NCI-H748 treated with DMSO at 0.1 percent for 48 hours (cell line): ENCODE measurements at places on chromosomes 6 and 20.

DNA sequence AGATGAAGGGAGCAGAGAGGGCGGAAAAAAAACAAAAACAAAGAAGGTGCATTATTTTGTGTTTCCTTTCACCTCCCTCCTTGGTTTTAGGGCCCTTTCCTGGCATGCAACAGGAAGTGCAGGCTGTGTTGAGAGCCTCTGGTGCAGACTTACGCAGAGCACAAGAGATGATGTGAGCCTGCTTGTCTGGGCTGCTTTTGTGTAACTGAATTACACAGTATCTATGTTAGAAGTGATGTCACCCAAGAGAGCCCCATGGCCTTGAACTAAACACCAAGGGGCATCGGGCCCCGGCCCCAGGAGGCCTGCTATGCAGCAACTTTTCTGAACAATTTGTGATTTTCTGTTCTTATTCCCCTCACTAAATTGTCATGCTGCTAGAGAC lies 25.5 kb downstream of the GNAS start:
- no peak for DNase-seq

- DNase-seq: no peak
These were observed 118.1 kb upstream of the PRDM1 start for GRCh38 chr6:105967917-105968602.

DNA sequence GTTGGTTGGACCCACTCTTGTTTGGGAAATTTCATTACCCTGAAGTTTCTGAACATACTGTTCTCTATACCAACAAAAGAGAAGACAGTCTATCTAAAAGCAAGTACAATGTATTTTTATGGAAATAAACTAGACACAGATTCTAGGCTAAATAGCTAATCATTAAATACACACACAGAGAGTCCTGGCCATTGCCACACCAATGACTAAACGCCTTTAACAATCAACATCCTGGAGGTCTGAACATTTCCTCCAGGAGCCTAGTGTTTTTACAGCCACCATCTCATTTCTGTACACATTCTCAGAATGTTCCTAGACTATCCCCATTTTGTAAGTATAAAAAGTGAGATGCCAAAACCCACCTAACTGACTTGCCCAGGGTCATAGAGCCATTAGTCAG lies 141.6 kb upstream of the RREB1 start:
- DNase-seq: no peak

GRCh38 chr6:159169557-159170332 lies 545 bp downstream of the FNDC1 start:
- peak; percentile 4 for DNase-seq

GRCh38 chr6:35474131-35474941 lies 6.1 kb downstream of the RPL10A start:
- DNase-seq: no peak

DNA sequence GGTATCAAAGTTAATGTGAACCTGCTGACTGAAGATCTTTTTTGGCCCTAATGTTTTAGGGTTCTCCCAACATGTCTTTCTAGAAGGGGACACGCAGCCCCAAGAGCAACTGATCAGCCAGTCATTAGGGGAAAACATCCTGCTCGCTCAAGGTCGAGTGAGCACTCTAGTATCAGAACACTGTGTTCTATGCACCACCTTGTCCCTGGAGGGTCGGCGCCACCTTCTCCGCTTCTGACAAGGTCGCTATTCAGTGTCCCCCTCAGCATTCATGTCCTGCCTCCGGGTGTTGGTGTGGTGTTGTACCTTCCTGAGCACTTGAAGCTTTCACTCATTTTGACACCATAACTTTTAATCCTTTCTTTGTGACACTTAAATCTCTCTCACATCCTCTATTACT lies 331.2 kb upstream of the KCNQ5 start:
- no peak for DNase-seq

GRCh38 chr20:50320005-50320900 lies 129.6 kb downstream of the CEBPB start:
- no peak for DNase-seq

GRCh38 chr6:31792761-31793171 lies 2.8 kb downstream of the VARS1 start:
- DNase-seq: no peak

DNA sequence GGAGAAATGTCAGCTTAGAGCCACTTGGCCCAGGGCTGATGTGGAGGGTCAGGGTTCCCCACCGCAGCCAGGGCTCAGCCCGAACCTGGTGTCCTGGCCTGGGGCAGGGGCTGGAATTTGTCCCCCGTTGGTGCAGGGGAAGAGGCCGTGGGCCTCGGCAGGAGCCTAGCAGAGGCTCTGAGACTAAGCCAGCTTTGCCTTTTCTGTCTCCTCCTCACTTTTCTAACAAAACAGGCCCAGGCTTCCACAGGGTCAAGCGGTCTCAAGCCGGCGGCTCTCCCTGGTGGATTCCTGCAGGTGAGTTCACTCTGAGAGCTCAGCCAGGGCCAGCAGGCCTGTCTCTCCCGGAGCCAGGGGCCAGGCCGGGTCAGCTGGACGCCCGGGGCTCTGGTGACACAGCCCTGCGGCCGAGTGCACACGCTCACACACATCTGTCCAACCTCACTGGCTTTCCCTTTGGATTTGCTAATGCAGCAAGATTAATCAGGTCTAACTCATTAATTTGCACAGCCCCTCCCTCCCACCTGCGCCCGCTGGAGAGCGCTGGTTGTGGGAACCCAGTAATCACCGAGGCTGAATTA lies 2.9 kb upstream of the CHRNA4 start:
- no peak for DNase-seq

GRCh38 chr6:125952764-125953501 lies 3.6 kb upstream of the HINT3 start:
- no peak for DNase-seq

DNA sequence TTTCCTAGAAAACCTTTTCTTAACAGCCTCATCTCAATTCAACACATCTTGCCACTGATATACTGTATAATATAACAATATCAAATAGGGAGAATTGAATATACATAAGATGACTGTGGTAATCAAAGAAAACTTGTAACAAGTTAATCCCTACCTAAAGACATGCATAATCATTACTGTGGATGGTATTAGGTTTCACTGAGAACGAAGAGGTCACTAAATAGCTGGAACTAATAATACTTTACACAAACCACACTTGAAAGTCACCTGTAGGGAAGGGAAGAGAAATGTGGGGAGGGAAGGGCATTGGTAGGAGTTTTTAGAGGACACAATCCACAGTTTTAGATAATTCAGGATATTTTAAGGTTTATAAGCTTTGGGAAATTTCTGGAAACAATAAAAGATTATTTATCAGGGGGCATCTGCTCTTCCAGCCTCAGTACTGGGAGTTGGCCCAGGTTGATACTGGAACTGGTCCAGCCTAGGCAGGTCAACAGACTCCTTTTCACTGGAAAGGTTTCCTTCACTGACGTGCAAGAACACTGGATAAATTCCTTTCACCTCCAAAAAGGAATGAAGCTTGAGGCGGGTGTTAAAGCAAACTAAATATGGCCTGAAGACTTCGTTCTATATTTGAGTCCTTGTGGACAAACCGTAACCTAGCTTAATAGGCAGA lies 44.0 kb downstream of the MAP7 start:
- DNase-seq: no peak
